ENCODE measurements at places on chromosomes 1 and 21.

DNA sequence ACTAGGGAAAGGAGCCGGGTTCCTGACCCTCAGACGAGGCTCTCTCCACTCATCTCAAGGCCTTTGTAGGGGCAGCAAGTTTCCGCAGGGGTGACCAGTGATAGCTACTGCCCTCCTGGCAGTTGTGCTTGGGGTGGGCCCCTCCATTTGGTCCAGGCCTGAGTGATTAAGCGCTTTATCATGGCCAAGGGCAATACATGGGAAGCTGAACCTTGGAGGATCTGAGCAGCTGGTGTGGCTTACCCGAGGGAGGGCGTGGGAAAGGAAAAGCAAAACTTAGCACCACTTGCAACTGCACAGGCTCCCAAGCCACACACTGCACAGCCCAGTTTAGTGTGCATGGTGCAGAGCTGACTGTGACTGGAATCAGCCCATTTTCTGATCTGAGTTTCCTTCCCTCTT lies 47.8 kb downstream of the GADD45A start:
- DNase-seq = no peak

DNA sequence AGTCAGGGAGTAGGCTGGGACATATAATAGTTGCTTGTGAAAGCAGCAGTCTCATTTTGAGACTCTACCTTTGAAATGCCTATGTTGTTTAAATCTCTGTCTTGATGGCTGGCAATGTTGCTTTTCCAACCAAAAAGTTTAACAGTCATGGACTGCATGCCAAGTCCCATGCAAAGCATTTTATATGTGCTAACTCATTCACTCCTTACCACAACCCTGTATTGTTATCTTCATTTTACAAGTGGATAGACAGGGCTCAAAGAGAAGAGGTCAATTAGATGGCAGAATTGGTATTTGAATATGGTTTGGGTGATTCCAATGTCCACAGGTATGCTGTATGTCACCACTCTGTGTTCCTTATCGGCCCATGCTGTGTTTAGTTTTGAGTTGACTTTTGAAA lies 331.4 kb upstream of the USP24 start:
- no peak for DNase-seq

GRCh38 chr1:151210830-151211229 lies 12.5 kb downstream of the PIP5K1A start:
- DNase-seq = no peak

DNA sequence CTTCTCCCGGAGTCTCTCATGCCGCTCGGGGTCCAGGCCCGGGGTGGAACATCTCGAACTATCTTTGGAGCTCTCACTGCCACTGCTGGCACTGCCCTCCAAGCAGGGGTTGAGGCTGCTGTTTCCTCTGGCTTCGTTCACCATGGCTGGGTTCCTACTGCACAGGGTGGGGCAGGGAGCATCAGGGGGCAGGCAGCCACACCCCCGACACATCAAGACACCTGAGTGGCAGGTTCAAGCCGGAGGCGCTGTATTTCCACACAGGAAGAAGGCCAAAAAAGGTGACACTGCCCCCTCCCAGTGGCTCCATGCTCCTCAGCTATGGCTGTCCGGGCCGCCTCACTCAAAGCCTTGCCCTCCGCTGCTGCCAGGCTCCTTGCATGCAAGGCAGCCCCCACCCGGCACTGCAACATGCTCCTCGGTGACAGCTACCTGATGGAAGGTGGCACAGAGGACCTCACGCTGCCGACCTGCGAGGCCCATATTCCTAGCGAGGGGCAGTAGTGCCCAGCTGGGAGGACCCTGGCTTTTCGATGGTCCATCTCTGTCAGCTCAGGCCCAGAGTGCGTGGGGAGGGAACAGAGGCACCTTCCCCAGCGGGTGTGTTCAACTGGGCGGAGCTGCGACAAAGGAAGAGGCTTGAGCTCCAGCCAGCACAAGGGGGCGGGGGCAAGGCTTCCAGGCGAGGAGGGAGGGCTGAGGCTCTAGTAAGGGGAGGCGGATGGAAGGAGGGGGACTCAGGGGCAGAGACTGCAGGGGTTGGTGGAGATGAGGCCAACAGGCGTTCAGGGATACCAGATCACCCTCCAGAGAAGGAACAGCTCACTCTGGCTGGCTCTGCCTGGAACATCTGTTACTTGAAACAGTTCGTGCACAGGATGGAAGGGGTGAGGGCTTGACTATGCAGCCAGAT lies 2.5 kb downstream of the MTHFR start:
- DNase-seq = peak; percentile 91

DNA sequence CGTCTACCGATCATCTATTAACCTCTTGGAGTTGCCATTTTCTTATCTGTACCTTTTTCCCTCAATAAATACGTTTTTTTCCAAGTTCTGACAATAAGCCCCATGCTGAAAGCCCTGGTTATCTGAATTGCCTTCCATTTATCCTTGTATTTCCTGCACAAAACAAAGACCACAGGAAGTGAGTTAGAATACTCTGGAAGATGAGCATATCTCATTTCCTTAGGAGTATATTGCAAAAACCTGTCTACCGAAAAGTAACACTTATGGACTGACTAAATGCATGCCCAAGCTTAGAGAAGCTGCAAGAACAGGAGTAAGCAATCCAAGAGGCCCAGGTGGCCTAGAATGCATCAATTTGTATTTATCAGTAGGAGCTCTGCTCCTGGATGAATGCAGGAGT lies 39.9 kb downstream of the DIRAS3 start:
- no peak for DNase-seq

GRCh38 chr1:168751195-168751650 lies 22.2 kb upstream of the DPT start:
- no peak for DNase-seq

- no peak for DNase-seq
Observed at GRCh38 chr21:42093991-42094421, 22.9 kb downstream of the UMODL1 start.

- no peak for DNase-seq
Observed at GRCh38 chr1:2258996-2259395, 30.9 kb downstream of the SKI start.

GRCh38 chr21:31531967-31532366 lies 127.5 kb upstream of the SOD1 start:
- no peak for DNase-seq

DNA sequence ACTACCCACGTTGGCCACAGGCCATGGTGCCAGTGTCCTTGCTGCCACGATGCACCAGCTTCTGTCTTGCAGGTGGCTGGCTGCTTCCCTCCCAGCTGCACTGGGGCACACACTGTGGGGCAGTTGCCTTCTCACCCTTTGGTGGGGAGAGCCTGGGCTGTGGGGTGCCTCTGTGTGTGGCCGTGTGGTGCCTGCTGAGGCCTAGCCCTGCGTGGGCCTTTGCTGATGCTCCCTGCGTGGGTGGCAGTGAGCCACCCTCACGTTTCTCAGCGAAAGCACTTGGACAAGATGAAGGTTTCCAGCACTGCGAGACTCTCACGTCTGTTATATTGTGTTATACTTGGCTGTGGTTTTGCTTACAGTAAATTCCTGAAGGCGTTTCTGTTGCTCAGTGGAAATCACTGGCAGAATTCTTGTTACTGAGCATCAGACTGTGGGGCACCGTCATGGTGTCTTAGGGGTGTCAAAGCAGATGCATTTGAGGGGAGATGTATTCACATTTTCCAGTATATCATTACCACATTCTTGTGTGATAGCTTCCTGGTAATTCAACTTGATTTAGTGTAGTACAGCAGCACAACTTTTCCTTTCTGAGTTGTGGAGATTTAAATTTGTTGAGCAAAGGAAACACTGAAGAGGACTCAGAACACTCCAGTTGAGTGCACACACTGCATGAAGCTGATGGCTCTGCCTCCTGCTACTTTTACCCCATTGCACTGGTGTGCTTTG lies 124.7 kb downstream of the PCBP3 start:
- DNase-seq = no peak

All from Karpas-422 (cell line).